ENCODE measurements at places on chromosomes 3 and 15. TPM values are rescaled to one million over a fixed set of nuclear protein-coding genes. Genes with fewer than 3 reads are reported as not detected.
A peak's percentile ranks its signal among the peaks of the same experiment; 100 is the strongest.

GRCh38 chr3:48688032-48688736 is 2.5 kb upstream of the NCKIPSD start:
- no peak for DNase-seq

DNA sequence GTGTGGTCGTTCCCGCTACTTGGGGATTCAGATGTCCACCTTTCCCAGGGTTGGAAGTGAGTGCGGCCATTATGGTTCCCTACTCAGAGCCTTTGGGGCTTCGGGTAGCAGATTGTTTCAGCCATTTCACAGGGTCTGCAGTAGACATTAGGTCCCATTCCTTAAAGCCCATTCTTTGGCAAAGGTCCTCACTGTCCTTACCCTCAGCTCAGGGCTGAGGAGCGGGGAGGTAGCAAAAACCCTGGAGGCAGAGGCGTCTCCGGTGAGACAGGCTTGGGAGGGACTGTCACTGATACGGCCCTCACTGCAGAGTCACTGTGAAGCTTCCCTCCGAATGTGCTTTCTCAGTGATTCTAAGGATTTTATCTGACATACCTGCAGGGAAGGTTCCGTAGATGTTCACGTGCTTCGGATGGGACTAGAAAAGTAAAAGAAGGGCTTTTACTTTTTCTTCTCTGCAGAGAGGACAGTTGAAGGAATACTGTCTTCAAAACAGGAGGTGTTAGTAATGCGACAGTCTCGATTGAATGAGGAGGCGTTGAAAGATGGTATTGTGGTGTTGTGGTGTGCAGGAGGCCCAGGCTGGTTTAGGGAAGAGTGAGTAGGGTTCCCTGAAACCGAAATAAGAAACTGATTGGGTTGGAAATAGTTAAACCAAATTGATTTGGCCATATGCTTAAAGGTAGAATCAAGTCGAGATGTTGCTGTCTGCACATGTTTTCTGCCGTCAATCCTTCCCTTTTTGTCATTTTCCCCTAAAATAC is 630 bp downstream of the ATP6V1A start:
- DNase-seq: no peak

TMA7 gene
- polyA plus RNA-seq: 847 TPM

ZCWPW2 gene
- 0.69 TPM for polyA plus RNA-seq

CYP19A1 gene
- not detected for polyA plus RNA-seq

GRCh38 chr3:38210141-38210757 is 44.9 kb downstream of the OXSR1 start:
- peak; percentile 9 for DNase-seq

- DNase-seq: no peak
Measured at GRCh38 chr3:53807117-53807810, 39.0 kb downstream of the CHDH start.

DNA sequence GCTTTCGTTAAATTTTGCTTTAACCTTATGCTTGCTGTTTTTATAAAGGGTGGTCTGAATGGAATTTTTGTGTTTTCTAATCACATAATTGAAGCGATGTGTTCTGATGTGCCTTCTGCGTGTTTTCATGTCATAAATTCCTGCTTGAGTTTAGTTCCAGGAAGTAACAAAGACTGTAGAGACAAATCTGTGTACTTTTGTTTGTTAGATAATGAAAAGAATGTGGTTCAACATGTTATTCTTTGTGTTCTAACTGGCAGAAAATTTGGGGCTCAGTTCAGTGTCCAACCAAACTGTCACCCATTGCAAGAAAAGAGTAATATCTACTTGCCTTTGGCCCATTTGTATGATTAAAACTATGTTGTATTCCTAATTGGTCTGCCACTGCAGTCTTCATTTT is 324.0 kb downstream of the DIPK2A start:
- DNase-seq: no peak

CCDC174 gene
- 26.2 TPM for polyA plus RNA-seq

DNA sequence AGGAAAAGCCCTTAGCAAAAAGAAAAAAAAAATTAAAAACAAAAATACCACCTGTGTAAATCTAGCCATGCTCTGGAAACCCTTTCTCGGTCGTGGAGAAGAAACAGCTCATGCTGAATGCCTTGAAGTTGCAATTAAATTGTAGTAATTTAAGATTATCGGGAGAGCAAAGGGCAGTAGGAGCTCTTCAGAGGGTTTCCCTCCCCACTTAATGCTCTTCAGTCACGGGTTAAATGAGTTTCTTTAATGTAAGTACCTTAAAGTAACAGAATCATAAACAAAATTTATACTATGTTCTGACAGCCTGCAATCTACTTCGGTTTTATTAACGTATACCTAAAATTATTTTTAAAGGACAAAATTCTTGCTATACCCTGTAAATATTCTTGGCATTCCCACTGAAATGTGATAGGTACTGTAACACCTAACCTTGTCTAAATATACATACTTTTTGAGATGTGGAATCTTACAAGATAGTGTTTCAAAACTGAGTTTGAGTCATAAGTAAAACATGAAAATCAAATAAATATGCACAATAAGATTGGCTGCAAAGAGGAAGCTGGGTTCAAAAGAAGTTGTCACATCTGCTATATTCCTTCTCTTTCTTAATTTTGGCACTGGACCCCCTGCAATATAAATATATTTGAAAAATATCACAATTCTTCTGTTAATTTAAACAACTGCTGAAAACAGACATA is 5.3 kb downstream of the FOXP1 start:
- no peak for DNase-seq

MEIS2 gene
- not detected for polyA plus RNA-seq

DNA sequence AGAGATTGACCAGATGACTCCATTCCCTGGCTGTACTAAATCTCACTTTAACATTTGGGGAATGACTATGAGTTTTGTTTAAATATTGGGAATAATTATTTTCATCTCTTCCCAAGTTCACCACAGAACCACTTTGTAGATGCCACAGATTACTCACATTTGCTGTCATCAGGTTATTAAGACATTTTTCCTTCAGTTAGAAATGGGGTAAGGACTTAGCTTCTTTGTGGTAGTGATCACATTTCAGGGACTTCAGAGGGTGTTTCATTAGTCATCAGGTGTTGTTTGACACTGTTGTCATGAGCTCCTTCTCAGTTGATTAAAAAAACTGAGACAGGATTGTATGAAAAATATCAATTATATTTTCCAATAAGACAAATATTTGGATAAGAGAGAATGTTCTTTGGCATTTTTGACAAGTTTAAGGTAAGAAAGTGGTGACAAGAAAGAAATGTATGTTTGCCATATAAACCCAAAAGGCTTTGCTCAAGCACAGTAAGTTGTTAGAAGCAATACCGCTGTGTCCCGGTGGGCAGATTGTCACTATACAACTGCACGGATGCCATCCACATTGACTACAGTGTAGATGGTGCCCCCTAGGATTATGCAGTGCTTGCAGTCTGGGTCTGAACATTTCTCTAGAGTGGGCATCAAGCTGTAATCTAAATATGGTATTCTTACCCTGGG is 22.3 kb downstream of the FBXL2 start:
- DNase-seq: no peak

GCSAM gene
- 25.3 TPM for polyA plus RNA-seq

Data from naive thymus-derived CD8-positive, alpha-beta T cell (primary cell).